ENCODE measurements at places on chromosomes 7 and 10.

- no peak for DNase-seq
Measured at GRCh38 chr10:83089335-83089734, 1050.0 kb upstream of the GHITM start.

- DNase-seq, result no peak
Measured at GRCh38 chr7:107383203-107383602, 86.7 kb upstream of the GPR22 start.

- no peak for DNase-seq
Measured at GRCh38 chr10:86649471-86650150, 4.7 kb upstream of the OPN4 start.

DNA sequence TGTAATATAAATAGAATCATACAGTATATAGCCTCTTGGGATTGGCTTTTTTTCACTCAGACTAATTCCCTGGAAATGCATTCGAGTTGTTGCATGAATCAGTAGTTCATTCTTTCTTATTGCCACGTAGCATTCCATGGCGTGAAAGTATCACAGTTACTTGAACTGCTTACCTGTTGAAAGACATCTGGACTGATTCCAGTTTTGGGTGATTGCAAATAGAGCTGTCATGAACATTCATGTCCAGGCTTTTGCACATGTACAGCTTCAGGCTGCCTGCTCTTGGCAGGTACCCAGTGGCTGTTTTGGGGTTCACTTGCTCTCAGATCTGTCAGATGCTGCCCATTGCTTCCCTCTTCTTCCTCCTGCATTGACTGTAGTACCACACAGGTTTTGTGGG lies 54.9 kb downstream of the LRGUK start:
- no peak for DNase-seq

DNA sequence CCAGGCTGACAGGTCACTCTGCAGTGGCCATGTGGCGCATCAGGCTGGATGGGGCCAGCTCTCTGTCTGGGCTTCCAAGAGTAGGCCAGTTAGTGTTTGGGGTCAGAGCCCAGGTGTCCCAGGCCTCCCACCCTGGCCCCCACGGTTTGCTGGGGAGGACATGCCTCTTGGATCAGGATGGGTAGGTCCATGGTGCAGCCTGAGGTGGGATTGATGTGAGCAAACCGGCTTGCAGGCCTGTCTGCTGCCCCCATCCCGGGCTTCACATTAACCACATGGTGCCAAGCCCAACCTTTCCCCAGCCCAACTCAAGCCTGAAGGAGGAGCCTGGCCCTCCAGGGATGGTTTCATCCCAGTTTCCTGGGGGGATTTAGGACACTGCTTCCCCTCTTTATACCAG lies 39.2 kb downstream of the LDB3 start:
- no peak for DNase-seq

- no peak for DNase-seq
Measured at GRCh38 chr10:21488246-21488956, 37.1 kb downstream of the SKIDA1 start.

GRCh38 chr7:20998309-20998708 lies 211.6 kb upstream of the SP8 start:
- no peak for DNase-seq

- DNase-seq, result peak; percentile 17
Measured at GRCh38 chr7:115851291-115851690, 179.3 kb downstream of the TFEC start.

DNA sequence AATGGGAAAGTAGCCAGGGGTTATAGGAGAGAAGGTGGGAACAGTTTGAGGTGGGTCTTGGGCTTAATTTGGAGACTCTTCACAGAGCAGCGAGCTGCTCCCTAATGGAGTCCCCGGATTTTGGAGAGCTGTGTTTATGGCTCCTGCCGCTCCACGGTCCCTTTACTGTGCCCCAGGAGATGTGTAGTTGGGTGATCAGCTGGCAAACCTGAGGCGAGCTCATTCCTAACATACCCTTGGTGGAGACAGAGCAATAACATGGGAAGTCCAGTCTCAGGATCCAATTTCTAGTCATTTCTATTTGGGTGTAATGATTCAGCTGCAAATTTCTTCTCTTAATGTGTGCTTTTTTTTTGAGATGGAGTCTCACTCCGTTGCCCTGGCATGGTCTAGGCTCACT lies 1.5 kb downstream of the GARIN1A start:
- DNase-seq, result no peak

- no peak for DNase-seq
Measured at GRCh38 chr10:15841696-15842095, 18.6 kb downstream of the MINDY3 start.

DNA sequence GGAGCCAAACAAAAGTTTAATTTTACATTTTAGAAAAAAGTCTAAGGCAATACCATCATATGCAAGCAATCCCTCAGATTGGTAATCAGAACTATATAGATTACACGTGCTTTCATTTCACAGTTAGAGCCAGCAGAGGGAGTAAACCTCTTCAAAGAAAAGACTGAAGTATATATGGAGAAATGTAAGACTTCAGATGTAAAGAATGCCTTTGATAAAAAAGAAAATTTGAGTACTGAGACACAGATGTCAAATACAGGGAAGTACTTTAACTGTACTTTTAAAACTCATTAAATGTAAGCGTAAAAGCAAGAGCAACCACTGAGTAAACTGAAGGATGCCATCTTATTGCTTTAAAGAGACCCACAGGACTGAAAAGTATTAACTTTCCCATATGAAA lies 101.4 kb upstream of the FAM133B start:
- DNase-seq, result peak; percentile 4

- no peak for DNase-seq
Measured at GRCh38 chr7:123070702-123071286, 75.3 kb upstream of the TAS2R16 start.

DNA sequence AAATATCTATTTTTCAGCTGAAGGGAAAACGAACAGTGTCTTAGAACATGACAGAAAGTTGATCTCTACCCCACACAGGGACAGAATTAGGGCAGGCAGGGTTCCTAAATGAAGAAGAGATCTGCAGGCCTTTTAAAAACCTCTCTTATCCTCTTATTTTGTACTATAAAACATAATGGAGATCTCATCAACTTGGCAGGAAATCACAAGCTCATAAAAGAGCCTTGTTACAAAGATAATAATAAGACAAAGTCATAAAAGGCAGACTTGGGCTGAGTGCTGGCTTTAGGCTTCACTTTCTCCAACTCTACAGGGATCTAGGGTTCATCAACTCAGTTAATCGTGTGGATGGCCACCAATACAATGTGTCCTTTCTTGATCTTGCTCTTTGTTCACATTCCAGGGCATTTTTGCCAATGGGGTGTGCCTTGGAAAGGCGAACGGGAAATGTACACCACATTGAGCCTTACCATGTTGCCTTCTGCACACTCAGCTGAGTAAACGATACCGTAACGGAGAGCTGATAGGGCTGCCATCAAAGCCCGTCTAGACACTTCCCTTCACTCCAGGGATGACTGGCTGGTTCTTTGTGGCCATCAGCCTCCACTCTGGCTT lies 7.1 kb upstream of the TEX36 start:
- DNase-seq, result no peak

- DNase-seq, result no peak
Measured at GRCh38 chr7:139284252-139284896, 53.3 kb downstream of the UBN2 start.

DNA sequence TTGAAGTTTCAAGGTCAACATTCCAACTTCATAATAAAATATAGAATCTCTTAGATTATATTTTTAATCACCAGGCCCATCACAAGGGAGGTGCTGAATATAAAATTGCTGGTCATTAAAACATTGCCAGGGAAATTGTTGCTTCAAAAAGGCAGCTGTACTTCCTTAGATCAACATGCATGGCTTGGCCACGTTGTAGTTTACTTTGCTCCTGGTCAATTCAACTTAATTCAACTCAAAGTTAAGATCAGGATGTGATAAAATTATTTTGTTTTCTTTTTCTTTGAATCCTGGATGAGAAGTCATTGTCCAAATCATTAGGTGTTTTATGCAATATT lies 317.4 kb downstream of the PAXIP1 start:
- DNase-seq, result no peak

DNA sequence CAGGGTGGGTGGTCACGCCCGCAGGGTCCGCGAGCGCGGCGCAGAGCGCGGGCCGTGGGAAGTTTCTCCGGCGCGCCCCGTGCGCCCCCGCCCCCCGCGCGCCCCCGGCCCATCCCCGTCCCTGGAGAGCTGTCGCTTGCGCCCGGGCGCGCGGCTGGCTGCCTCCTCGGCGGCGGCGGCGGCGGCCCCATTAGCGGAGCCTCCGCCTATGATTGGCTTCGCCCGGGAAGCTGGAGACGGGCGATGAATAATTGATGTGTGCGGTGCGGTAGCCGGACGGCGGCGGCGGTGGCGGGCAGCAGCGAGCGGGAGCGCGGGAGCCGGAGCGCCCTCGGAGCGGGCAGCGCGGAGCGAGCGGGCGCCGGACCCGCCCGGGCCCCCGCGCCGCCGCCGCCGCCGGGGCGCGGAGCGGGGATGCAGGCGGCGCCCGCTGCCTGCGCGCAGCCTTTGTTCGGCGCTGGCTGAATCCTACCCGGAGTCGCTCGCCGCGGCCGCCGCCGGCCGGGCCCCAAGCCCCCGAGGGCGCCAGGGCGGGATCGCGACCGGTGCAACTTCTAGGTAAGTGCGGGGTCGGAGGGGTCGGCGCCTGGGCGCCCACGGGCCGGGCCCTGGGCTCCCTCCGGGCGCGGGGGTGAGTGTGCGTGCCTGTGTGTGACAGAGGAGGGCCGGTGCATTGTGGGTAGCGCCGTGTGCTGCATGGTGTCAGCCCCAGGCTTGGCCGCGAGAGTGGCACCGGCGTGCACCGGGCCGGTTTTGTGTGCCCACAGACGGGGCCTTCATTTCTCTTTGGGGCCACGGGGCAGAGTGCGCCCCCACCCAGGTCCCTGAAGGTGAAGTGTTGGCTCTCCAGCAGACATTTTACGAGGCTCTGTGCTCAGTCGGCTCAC lies 103.8 kb upstream of the PPIF start:
- DNase-seq, result no peak

DNA sequence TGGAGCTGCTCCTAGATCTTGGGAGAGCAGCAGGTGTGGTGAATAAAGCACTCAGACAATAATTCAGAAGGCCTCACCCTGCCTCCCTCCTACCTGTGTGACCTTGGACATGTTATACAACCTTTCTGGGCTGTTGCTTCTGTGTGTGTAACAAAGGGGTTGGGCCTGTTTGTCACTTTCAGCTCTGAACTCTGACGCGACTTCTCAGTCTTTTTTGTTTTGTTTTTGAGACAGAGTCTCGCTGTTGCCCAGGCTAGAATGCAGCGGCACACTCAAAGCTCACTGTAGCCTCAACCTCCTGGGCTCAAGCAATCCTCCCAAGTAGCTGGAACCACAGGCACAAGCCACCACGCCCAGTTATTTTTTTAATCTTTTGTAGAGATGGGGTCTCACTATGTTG lies 89.3 kb downstream of the DNMBP start:
- no peak for DNase-seq

GRCh38 chr10:59000162-59000825 lies 176.1 kb upstream of the PHYHIPL start:
- DNase-seq, result no peak

GRCh38 chr7:19982841-19983835 lies 209.7 kb upstream of the TMEM196 start:
- no peak for DNase-seq

- no peak for DNase-seq
Measured at GRCh38 chr10:96708996-96709395, 11.3 kb downstream of the PIK3AP1 start.

- DNase-seq, result no peak
Measured at GRCh38 chr10:44832595-44833390, 78.3 kb upstream of the TMEM72 start.

- DNase-seq, result no peak
Measured at GRCh38 chr7:36315309-36315944, 74.2 kb upstream of the ANLN start.

- DNase-seq, result no peak
Measured at GRCh38 chr7:21526007-21526406, 16.8 kb upstream of the DNAH11 start.

DNA sequence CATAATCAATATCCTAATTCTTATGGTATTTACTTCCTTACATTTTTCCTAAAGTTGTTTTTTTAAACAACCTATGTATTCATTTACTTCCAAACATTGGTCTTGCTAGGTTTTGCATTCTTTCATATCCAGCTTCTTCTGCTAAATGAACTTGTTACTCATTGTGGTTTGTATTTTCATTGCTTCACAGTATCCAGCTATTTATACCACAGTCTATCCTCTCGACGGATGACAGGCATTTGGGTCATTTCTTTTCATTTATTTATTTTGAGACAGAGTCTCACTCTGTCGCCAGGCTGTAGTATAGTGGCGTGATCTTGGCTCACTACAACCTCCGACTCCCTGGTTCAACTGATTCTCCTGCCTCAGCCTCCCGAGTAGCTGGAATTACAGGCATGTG lies 66.8 kb downstream of the CCDC6 start:
- no peak for DNase-seq

GRCh38 chr7:50703654-50704053 lies 79.0 kb downstream of the GRB10 start:
- no peak for DNase-seq

DNA sequence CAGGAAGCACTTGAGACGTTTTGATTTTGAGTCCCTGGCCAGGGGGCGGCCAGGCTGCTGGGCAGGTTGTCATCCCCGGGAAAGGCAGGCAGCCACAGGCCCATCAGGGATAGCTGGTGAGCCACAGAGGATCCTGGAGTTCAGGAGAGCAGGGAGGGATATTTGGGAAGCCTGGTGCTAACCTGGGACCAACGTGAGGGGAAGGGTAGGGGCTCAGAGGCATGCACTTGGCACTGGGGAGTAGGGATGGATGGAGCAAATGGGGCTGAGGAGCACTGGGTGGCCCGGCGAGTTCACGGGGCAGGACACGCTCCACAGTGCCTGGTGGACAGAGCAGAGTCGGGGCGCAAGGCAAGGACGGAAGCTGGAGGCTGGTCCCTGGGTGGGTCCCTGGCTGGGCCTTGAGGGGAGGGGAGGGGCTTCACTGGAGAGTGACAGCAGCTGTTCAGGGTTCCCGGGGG lies 30.2 kb downstream of the LRRC27 start:
- DNase-seq, result no peak

- no peak for DNase-seq
Measured at GRCh38 chr10:34791947-34792346, 23.1 kb downstream of the PARD3 start.

- DNase-seq, result no peak
Measured at GRCh38 chr10:113305871-113306270, 247.0 kb upstream of the HABP2 start.

DNA sequence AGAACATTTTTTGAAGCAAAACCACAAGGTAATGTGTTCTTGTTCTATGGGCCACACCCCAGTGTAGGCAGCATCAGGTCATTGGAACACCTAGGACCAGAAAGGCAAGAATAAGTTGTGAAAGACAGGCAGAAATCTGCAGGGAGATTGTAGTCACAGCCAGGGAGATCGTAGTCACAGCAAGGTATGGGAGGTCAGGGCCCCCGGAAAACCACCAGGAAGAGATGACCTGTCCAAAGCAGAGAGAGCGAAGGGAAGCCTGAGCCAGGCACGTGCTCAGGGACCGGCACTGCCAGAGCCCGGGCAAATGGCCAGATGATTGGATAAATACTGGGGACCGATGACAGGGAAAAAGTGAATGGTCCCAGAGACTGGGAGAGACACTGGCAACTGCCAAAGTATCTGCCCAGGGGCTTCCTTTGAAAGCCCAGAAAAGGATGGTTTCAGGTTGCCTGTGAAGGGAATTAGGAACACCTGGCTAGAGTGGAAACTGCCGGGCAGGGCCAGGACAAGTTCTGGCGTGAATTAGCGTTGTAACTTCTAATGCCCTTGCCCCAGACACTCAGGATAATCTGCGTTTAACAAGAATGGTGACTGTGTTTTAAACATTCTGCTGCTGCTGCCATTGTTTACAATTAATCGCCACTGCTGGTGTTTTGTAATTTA lies 3.9 kb upstream of the NOBOX start:
- DNase-seq, result no peak

GRCh38 chr7:121388950-121389349 lies 7.2 kb downstream of the FAM3C start:
- DNase-seq, result no peak

GRCh38 chr7:14125998-14126397 lies 136.5 kb upstream of the ETV1 start:
- no peak for DNase-seq

Measured in NCI-H774 (cell line).